Stimulated activated CD4-positive, alpha-beta T cell treated with anti-CD3 and anti-CD28 coated beads, TNF-alpha, amount 100 ng/mL, for 48 hours (primary cell): ENCODE measurements at places on chromosomes 1 and 21.

- peak; percentile 47 for DNase-seq
These were observed 749 bp downstream of the IBA57 start for GRCh38 chr1:228166170-228166936.

DNA sequence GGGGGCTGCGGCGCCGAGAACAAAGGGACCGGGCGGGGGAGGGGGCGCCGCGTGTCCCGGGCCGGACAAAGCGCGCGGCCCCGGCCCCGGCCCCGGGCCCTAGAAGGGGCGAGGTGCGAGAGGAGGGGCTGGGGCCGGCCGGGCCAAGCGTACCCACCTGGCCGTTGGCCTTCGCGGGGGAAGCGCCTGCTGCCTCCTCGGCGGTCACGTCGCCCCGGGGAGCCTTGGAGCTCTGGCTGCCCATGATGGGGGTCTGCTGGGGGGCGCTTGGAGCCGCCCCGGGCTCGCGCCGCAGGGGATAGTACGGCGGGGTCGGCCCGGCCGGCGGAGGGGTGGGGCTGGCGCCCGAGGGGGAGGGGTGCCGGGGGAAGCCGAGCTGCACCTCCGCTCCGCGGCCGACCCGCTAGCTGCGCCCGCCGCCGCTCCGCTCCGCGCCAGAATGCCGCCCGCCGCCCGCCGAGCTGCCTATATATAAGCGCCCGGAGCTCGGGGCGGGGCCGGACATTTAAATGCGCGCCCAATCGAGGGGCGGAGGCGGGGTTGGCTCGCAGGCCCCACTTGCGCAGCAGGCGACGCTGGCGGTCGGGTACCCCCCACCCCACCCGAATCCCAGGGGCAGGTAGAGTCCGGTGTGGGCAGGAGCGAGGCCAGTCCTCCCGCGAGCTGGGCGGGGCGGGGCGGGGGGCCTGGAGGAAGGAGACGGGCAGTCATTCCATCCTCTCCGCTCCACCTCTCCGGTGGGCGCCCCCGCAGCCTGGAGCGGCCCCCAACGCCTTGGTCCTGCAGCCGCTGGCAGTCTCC is at the start of gene MARCKSL1:
TSS of gene MARCKSL1 (minus strand) at position 444 of the 801 bp plus-strand sequence. CDS start at position 244, 200 bp downstream.
- DNase-seq, result peak; percentile 64

DNA sequence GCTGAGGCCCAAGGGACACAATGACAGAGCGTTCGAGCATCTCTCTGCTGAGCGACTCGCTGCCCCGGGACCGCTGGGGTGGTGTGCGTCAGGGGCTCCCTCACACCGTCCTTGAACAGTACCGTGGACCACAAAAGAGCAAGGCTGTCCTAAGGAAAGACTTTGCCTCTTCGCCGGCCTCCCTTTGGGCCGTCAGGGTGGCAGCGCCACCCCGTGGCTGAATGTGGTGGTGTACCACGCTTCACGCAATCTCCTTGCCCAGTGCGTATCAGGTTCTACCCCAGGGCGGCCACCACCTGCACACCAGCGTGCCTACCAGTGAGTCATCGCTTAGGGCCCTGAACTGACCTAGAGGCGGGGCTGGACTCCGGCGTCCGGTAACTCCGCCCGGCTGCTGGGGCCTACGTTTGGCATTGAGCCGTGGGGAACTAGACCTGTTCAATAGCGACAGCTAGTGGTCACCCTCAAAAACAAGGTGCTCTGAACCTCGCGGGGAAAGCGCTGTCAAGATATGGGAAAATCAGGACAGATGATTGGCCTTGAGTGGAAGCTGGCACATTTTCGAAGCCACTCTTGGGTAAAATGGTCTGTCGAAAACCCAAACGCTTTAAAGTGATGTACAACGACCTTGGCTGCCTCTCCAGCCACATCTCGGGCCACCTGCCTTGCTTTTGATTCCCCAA is 8.1 kb upstream of the TRAF3IP3 start:
- peak; percentile 80 for DNase-seq

DNA sequence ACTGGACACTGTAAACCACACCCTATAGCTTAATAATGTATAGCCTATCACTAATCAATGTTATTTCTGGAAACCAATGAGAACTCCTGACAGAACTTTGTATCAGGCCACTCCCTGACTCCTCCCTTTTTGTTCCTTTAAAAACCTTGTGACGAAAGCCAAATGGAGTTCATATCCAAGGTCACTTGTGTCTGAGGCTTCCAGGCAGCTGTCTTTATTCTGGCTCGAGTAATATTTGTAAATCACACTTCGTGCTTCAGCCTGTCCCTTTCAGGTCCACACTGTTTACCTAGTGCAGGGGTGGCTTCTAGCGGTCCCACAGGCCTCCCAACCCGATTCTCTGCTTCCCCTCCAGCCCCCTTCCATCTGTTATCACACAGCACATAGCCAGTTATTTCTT is 16.2 kb upstream of the CAPN9 start:
- DNase-seq, result no peak

DNA sequence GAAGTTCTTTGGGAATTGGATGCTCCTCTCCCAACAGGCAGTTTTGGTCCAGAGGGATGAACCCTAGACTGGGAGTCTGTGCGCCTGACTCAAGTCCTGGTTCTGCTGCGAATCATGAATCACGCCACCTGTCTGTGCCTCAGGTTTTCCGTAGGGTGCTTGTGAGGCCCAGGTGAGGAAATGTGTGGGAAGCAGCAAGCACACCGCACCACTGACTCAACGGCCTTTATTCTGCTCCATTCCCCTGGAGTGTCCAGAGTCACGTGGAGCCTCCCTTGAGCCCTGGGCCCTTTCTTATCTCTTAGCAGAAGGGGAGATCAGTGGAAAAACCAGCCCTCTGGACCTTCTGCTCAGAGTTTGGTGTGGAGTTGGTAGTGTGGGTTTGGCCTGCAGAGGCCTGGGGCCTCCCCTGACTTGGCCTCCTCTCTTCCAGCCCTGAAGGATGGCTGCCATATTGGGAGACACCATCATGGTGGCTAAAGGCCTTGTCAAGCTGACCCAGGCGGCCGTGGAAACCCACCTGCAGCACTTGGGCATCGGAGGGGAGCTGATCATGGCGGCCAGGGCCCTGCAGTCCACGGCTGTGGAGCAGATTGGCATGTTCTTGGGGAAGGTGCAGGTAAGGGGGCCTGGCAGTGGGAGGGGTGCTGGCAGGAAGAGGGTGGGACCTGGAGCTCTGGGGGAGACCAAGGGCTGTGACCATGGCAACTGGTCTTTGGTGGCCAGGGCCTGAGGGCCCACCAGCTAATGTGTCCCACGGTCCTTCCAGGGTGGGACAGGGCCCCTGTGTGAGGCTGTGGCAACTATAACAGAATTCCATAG is 21.1 kb downstream of the COQ8A start:
- no peak for DNase-seq

- DNase-seq, result no peak
These were observed 35.7 kb upstream of the SIM2 start for GRCh38 chr21:36663033-36663855.

DNA sequence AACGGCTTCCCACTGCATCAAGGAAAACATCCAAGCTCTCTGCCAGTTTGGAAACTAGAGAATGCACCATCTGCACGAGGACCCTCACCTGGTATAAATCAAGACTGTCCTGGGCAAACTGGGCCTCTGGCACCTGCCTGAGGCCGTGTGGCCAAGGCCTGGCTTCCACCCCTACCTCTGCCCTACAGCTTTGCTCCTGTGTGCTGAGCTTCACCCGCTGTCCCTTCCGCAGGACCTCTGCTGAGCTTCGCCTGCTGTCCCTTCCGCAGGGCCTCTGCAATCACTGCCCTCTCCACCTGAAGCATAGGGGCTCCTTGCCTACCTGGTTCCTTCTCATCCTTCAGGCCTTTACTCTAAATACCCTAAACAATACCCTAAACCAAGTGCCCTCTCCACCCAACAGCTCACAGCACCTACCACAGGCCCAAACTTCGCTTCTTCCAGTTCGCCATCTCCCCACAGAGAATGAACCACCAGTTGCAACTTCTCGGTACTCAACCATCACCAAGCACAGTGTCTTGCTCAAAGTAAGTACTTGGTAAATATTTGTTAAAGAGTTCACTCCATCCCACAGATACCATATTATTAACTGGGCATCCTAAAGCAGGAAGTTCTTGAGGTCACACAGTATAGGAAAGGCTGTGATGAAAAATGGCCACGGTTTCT is 18.4 kb downstream of the GNB1 start:
- no peak for DNase-seq

DNA sequence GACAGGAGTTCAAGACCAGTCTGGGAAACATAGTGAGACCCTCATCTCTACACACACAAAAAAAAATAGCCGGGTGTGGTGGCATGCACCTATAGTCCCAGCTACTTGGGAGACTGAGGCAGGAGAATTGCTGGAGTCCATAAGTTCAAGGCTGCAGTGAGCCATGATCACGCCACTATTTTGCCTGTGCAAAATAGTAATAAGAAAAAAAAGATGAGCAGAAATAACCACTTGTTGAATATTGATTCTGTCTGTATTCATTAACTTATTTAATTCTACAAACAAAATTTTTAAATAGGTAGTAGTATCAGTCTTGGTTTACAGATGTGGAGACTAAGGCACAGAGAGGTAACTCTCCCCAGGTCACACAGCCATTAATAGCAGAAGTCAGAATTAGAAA is 16.9 kb downstream of the LRRC40 start:
- no peak for DNase-seq

- DNase-seq, result no peak
These were observed 25.6 kb downstream of the RGS1 start for GRCh38 chr1:192601143-192601542.

DNA sequence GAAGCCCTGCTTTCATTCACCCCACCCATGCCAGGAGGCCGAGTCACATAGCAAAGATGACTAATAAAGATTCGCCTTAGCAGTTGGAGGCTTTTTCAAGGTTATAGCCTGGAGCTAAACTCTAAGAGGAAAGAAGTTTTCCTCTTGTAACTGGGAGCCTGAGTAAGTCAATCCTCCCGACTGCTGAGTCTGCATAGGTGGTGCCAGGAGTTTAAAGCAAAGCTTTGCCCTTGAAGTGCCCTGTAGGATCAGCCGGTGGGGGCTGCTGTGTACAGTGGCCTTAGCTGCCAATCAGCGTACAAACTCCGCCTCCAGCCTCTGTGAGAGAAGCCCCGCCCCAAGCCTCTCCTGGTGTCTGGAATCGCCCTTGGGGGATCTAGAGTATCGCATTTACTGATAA is 147.5 kb upstream of the SPATA6 start:
- no peak for DNase-seq

DNA sequence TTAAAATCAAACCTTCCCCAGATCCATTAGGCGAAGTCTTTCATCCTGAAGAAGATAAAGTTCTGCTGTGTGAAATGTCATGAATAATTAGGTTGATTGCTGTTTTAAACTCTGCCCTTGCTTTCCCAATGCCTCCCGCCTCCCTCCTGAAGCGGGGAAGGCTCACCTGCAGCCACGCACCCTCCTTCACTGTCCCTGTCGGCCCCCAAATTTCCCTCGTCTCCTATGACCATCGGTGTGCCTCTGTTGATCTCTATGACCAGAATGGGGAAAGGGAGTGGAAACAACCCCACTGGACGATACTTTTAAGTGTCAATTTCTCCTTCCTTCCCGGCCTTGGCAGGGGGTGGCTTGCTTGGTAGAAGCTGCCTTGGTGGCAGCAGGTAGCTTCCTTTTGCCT is 35.1 kb downstream of the LHX4 start:
- DNase-seq, result no peak

DNA sequence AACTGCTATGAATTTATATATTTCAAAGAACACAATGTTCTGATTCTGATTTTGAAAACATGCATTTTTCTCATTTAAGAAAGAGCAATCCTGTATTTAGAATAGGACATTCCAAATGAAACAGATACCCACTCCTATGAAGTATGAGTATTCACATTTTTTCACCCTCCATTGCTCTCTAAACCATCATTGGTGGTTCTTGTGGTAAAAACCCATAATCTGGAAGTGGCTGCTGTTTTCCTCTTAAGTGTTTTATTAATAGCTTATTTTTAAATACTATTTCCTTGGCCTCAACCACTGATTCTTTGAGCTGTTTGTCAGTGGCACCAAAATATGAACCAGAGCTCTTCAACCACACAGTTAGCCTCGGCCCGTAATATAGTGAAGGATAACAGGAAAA is 60.0 kb upstream of the ADAM30 start:
- no peak for DNase-seq

DNA sequence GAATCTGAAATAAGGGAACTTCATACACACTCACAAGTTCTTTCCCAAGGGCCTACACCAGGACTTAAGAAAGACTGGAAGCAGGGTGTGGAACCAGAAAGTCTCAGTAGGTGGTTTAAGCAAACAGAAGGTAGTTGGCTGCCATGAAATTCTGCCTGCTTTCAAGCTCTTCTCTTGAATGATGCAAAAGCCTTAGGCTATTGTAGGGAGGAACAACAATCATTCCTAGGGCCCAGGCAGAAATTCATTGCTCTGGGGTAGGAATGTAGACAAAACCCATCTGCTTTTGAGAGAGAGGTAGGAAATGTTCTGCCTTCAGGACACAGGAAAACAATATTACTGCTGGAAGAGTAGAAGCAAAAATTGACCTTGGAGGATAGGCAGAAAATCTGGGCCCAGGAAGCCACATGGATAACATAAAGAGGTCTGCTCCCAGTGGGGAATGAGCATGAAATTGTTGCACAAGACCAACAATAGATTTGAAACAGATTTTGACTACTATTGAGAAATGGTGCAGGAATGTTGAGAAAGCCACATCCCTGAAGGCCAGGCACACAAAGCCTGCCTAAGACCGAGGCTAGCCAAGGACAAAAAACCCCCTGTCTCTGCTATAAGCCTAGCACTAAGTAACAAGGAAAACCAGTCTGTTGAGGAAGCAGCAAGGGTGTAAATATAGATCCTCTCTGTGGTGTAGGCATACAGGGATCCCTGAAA is 22.7 kb upstream of the SFT2D2 start:
- DNase-seq, result no peak

DNA sequence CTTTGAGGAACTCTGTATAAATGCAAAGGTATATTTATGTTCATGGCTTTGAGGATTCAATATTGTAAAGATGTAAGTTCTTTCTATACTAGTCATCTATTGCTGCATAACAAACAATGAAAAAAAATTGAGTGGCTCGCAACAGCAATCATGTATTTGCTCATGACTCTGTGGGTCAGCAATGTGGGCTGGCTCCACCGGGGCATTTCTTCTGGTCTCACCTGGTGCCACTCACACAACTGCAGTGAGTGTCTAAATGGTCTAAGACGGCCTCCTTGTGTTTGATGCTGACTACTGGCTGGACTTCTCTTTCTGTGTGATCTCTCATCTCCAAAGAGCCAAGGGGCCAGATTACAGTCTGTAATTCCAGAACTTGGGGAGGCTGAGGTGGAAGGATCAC is 45.1 kb upstream of the EXO1 start:
- no peak for DNase-seq

GRCh38 chr21:34907461-34908418 is 141.4 kb downstream of the RUNX1 start:
- DNase-seq, result no peak

GRCh38 chr21:46159841-46160656 is 4.7 kb upstream of the FTCD start:
- no peak for DNase-seq

DNA sequence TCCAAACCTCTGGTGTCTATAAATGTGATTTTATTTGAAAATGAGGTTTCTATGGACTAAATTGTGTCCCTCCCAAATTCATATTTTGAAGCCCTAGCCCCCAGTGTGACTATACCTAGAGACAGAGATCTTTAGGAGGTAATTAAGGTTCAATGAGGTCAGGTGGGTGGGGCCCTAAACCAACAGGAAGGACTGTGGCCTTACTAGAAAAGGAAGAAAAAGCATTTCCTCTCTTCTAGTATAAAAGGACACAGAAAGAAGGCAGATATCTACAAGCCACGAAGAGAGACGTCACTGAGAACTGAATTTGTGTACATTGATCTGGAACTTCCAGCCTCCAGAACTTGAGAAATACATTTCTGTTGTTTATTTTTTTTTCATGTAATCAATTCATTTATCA is 123.1 kb upstream of the RUNX1 start:
- no peak for DNase-seq
